ENCODE measurements at places on chromosomes 1 and 21.

DNA sequence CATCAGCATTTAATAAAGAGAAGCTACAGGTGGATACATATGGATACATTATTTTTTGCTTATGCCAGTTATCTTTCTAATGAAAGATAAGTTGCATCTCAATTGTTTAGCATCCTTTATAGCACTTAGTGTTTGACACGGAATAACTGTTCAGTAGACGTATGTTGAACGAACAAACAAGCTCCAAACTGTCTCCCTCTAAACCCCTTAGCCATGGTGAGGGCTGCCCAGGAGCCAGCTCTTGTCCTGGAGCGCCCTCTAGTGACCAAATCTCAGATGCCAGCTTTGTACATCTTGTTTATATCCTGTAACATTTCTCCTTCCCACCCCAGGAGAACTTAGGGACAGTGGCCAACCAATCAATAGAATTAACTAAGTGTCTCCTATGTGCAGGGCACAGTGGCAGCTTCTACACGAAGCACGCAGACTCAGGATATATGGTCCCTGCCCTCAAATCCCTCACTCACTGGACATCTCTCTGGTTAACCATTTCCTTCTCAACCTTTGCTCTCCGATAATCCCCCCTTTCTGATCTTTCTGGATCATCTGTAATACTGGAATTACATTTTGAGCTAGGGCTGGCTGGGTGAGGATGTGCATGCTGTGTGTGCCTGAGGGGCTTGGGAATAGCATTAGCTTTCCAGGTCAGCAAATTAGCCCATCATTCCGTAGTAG is 22.9 kb downstream of the KCNA10 start:
- DNase-seq = peak; percentile 74

DNA sequence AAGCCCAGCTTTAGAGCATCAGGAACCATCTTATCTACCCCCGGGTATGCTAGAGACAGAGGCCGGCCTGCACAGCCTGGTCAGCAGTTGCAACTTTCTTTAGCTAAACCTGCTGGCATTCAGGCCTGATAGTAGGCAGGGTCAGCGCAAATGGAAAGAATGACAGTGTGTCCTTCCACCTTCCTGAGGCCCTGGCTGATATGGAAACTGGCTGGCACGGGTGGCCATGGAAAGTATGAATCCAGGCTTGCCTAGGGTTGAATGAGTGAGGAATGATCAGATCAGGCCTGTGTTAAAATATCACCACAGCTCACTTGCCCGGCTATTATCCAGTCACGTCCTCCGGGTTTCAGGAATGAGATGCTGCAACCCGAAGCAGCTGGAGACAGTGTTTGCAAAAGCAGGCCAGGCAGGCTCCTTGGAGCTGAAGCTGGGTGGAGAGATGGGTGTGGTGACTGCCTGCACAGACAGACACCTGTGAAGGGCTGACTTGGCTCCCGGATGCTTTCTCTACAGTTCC is 34.7 kb downstream of the RCAN1 start:
- DNase-seq = no peak

GRCh38 chr1:165852871-165853270 is 25.5 kb downstream of the UCK2 start:
- no peak for DNase-seq

GRCh38 chr1:64514197-64514765 is 44.4 kb downstream of the CACHD1 start:
- DNase-seq = no peak

GRCh38 chr1:207822124-207822601 is 70.3 kb downstream of the CD46 start:
- no peak for DNase-seq

DNA sequence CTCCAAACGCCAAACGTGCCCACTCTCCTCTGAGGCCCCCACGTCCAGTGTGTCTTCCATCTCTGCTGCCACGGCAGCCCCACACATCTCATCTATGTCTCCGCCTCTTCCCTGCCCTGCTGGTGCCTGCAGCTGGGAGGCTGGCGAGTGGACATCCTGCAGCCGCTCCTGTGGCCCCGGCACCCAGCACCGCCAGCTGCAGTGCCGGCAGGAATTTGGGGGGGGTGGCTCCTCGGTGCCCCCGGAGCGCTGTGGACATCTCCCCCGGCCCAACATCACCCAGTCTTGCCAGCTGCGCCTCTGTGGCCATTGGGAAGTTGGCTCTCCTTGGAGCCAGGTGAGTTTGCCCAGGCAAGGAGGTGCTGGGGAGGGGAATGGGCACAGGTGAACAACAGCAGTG is 8.6 kb downstream of the ADAMTSL4 start:
- no peak for DNase-seq

- no peak for DNase-seq
Observed at GRCh38 chr1:221227872-221228337, 348.7 kb downstream of the HLX start.

DNA sequence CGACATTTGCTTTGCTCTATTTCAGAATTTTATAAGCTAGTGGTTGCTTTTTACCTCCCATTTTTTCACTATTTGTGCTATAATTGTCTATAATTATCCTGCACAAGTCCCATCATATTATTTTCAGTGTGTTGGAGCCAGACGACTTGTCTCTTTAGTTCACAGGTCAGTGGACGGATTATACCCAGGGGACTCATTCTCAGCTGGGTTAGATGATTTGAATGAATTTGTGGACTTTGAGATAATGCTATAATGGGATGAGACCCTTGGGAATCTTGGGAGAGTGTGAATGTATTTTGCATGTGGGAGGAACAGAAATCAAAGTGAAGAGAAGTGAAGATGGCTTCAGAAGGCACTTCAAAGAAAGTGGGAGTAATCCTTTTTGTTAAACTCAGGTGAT is 31.5 kb upstream of the KCNK1 start:
- DNase-seq = no peak

- DNase-seq = no peak
Observed at GRCh38 chr1:85628791-85629531, 48.4 kb downstream of the CCN1 start.

DNA sequence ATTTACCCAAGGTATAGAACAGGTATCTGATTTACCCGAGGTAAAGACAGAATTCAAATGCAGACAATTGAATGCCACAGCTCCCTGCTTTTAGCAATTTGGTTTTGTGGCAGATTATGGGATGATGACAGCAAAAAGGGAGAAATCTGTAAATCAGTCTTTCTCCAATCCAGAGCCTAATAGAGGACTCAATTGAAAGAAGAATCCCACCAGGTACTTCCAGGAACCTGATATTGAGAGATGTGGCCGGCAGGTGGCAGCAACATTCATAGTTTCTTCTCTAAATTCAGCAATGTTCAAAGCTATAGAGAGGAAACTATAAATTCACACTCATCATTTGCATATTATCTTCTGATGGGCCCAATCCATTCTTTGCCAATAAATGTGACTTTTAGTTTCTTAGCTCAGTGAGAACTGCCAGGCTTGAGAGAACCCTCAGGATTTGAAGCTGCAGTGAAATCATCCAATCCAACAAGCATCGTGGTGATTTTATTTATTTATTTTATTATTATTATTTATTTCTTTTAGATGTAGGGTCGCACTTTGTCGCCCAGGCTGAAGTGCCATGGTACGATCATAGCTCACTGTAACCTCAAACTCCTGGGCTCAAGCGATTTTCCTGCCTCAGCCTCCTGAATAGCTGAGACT is 9.8 kb upstream of the PHACTR4 start:
- DNase-seq = peak; percentile 68

GRCh38 chr1:101284622-101285218 is 47.9 kb downstream of the S1PR1 start:
- no peak for DNase-seq

DNA sequence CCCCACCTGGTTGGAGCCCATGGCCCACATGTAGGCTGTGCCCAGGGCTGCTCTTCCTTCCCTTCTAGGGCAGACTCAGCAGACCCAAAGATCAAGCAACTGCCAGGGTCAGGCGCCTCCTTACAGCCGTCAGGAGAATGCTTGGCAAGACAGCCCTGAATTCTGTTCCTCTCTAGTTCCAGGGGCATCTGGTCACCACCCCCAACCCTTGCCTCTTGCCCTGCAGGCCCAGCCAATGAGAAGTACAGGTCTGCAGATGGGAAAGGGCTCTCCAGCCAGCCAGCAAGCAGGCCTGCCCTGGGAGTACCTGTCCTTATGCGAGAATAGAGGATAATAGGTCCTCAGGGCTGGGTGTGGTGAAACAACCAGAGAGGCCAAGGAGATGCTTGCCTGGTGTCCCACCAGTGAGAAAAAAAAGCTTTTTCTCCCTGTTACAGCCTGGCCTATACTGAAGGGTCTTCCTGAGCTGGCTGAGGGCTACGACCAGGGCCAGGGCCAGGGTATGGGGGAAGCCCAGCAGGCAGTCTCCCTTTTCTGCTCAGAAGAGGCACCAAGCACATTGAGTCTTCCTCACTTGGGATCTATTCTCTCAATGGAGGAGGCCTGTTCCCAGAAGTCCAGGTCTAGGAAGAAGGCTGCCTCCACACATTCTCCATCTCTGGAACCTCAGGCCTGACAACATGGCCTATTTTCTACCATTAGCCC is 31.4 kb downstream of the NAV1 start:
- DNase-seq = no peak

DNA sequence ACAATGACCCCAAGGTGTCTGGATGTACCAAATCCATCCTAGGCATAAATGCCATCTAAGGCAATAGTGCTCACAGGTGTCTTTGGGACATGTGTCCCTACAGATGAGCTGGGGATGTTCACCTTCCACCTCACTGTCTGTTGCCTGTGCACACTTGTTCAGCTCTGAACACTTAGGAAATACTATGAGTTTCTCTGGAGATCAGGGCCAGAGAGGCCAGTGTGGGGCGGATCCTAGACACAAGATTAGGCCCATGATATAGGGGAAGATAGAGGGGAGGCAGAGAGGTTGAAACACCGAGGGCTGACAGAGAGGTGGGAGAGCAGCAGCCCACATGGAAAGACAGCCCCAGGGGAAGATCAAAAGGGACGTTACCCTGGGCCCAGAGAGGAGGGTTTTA is 25.6 kb downstream of the C1orf116 start:
- no peak for DNase-seq
